ENCODE measurements at places on chromosomes 4 and X. TPM values are rescaled to one million over a fixed set of nuclear protein-coding genes. Genes with fewer than 3 reads are reported as not detected.

DNA sequence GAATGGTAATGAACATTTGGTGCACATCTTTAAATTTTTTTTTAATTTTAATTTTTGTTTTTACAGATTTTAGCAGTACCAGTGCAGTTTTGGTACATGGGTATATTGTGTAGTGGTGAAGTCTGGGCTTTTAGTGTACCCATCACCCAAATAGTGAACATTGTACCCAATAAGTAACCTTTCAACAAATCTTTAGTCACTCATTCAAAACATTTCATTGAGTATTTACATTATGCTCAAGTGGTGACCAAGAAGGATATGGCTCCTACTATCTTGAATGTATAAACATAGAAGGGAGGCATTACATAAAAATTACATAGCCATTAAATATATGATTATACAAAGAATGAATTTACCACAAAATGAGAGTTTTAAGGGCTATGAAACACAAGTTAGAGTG lies 223.3 kb downstream of the SPRY1 start:
- peaks cover 16% of the 10 kb centered on the region for H3K4me1 ChIP-seq
- no peak for DNase-seq
- H3K27me3 ChIP-seq: no peaks in the 10 kb centered on the region
- no peaks in the 10 kb centered on the region for H3K36me3 ChIP-seq
- no peak overlapping the region for H3K4me3 ChIP-seq

The OPN1MW2 gene
- not detected for total RNA-seq

The BEND2 gene
- total RNA-seq: not detected

DNA sequence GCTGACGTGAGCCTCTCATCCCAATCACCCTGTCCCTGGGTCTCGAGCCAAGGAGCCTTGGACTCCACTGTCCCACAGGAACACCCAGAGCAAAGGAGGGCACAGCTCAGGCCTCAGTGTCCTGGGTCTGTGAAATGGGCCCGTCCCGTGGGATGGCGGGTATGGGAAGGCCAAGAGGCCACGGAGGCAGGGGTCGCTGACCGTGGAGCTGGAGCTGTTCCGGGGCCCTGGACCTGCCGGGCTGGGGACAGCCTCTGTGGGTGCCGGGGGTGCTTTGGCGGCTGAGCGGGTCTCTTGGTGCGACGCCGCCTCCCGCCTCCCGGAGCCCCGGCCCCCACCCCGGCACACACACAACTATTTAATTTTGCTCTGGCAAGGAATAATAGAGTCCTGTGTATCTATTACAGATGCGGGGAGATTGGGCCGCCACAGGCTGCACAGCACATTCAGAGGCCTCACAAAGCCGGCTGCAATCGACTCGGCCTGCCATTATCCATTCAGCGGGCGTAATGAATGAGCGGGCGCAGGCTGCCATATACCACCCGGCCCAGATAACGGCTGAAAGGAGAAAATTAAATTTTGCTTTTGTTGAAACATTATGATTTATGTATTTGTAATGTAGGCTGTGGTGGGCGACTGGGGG lies 83.9 kb upstream of the NKX1-1 start:
- peaks cover 50% of the 10 kb centered on the region for H3K27me3 ChIP-seq
- DNase-seq: no peak
- H3K27ac ChIP-seq: no peak overlapping the region
- H3K36me3 ChIP-seq: no peaks in the 10 kb centered on the region
- H3K4me1 ChIP-seq: no peaks in the 10 kb centered on the region

GRCh38 chrX:6024204-6024603 lies 204.5 kb downstream of the NLGN4X start:
- no peak for DNase-seq
- no peak overlapping the region for H3K4me3 ChIP-seq
- no peaks in the 10 kb centered on the region for H3K4me1 ChIP-seq
- H3K36me3 ChIP-seq: no peaks in the 10 kb centered on the region
- no peak overlapping the region for H3K27ac ChIP-seq

DNA sequence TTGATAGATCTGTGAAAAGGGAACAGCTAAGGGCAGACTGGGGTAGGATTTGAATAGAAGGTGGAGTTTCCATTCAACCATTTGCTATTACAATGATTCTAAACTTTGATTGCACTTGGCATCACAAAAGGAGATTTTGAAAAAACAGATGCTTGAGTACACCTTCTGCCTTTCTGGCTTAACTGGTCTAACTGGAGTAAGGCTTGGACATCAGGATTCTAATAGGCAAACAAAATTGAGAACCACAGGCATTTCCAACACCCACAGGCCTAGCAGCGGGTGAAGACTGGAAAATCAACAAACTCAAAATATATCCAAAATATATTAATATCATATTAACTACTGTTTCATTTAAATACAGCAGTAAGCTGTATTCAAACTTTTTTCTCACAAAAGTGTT lies 1.9 kb upstream of the VEGFC start:
- no peak overlapping the region for H3K27ac ChIP-seq
- no peak for DNase-seq

The LRRC66 gene
- total RNA-seq: 0.12 TPM

The TMEM35A gene
- 1.5 TPM for total RNA-seq

GRCh38 chr4:48780865-48781214 lies 761 bp upstream of the FRYL start:
- H3K27me3 ChIP-seq: no peaks in the 10 kb centered on the region
- no peak for DNase-seq
- H3K27ac ChIP-seq: peak overlapping the region; percentile 82
- H3K4me1 ChIP-seq: peaks cover 25% of the 10 kb centered on the region
- H3K4me3 ChIP-seq: peak overlapping the region; percentile 98

GRCh38 chrX:17732138-17732783 lies 5.0 kb upstream of the SCML1 start:
- H3K27ac ChIP-seq: no peak overlapping the region
- H3K4me3 ChIP-seq: no peak overlapping the region

The MAOB gene
- 38.9 TPM for total RNA-seq

The VSIG4 gene
- total RNA-seq: 237 TPM

GRCh38 chr4:58061967-58062366 lies 951.8 kb upstream of the IGFBP7 start:
- no peaks in the 10 kb centered on the region for H3K36me3 ChIP-seq
- H3K4me1 ChIP-seq: no peaks in the 10 kb centered on the region
- H3K27ac ChIP-seq: no peak overlapping the region
- DNase-seq: no peak

The ABLIM2 gene
- 12.7 TPM for total RNA-seq

The STK32B gene
- total RNA-seq: 2.8 TPM

- peaks cover 94% of the 10 kb centered on the region for H3K27me3 ChIP-seq
- H3K4me1 ChIP-seq: peaks cover 19% of the 10 kb centered on the region
Observed at GRCh38 chr4:4859799-4860599, 534 bp downstream of the MSX1 start.

GRCh38 chrX:22021751-22022324 lies 10.3 kb upstream of the PHEX start:
- no peaks in the 10 kb centered on the region for H3K27me3 ChIP-seq
- H3K4me3 ChIP-seq: no peak overlapping the region
- H3K27ac ChIP-seq: no peak overlapping the region
- no peak for DNase-seq

DNA sequence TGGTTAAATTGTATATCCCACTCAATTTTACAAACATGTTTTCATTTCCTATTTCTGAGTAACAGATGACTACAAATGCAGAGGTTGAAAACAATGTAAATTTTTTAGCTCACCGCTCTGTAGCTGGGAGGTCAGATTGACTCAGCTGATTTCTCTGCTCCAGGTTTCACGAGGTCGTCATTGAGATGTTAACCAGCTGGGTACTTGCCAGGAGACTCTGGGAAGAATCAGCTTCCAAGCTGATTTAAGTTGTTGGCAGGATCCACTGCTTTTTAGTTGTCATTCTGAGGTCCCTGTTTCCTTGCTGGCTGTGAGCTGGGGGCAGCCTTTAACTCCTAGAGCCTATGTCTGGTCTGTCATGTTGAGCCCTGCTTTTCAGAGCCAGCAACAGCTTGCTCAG lies 864.3 kb upstream of the AGA start:
- DNase-seq: no peak
- H3K36me3 ChIP-seq: no peaks in the 10 kb centered on the region
- H3K27ac ChIP-seq: no peak overlapping the region
- no peaks in the 10 kb centered on the region for H3K4me1 ChIP-seq
- no peaks in the 10 kb centered on the region for H3K27me3 ChIP-seq
- H3K4me3 ChIP-seq: no peak overlapping the region

The CNKSR2 gene
- 7.2 TPM for total RNA-seq

GRCh38 chrX:120428309-120428708 lies 40.8 kb downstream of the LAMP2 start:
- no peaks in the 10 kb centered on the region for H3K36me3 ChIP-seq
- H3K4me3 ChIP-seq: no peak overlapping the region
- no peak for DNase-seq
- H3K27me3 ChIP-seq: no peaks in the 10 kb centered on the region

- H3K27me3 ChIP-seq: no peaks in the 10 kb centered on the region
- no peak for DNase-seq
- H3K4me3 ChIP-seq: no peak overlapping the region
- H3K4me1 ChIP-seq: no peaks in the 10 kb centered on the region
- H3K27ac ChIP-seq: no peak overlapping the region
Observed at GRCh38 chr4:7278071-7278765, 85.9 kb downstream of the SORCS2 start.

DNA sequence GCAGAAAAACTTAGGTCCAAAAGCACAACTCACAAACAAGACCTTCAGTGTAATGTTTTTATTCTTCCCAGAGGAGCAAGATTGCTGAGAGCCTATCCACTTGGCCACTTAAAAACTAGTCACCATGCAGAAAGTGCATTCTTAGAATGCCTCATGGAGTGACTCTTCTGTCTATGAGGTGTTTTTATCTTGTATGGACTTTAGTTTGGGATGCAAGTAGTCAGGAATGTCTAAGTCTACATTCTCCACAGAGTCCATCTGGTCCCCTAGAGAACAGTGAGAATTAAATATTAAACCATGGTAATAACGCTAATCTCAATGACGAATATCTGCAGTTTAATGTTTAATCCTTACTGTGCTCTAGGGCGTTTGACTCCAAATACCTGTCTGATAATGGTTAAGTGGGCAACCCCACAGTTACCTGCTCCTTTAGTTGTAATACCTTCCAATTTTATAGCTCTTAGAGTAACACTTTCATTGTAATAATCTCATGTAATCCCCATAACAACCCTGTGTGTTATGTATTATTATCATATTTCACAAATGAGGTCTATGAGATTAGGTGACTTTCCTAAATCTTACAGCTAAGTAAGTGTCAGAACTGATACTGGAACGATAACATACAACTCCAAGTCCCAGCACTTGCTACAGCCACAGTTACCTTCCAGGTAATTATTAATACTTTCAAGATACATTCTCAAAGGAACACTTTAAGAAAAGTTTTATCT lies 235.6 kb upstream of the JADE1 start:
- no peaks in the 10 kb centered on the region for H3K36me3 ChIP-seq
- H3K27ac ChIP-seq: peak overlapping the region; percentile 48
- no peaks in the 10 kb centered on the region for H3K27me3 ChIP-seq
- peaks cover 23% of the 10 kb centered on the region for H3K4me1 ChIP-seq
- H3K4me3 ChIP-seq: no peak overlapping the region
- DNase-seq: no peak

- H3K4me3 ChIP-seq: no peak overlapping the region
- no peak overlapping the region for H3K27ac ChIP-seq
- peak; percentile 21 for DNase-seq
- no peaks in the 10 kb centered on the region for H3K36me3 ChIP-seq
- H3K4me1 ChIP-seq: no peaks in the 10 kb centered on the region
Observed at GRCh38 chr4:8552581-8553205, 27.5 kb upstream of the GPR78 start.

- H3K4me3 ChIP-seq: peak overlapping the region; percentile 28
- H3K36me3 ChIP-seq: no peaks in the 10 kb centered on the region
- H3K27me3 ChIP-seq: peaks cover 8% of the 10 kb centered on the region
- no peak overlapping the region for H3K27ac ChIP-seq
- H3K4me1 ChIP-seq: peaks cover 23% of the 10 kb centered on the region
Observed at GRCh38 chr4:125322366-125322730, 7.6 kb downstream of the FAT4 start.

DNA sequence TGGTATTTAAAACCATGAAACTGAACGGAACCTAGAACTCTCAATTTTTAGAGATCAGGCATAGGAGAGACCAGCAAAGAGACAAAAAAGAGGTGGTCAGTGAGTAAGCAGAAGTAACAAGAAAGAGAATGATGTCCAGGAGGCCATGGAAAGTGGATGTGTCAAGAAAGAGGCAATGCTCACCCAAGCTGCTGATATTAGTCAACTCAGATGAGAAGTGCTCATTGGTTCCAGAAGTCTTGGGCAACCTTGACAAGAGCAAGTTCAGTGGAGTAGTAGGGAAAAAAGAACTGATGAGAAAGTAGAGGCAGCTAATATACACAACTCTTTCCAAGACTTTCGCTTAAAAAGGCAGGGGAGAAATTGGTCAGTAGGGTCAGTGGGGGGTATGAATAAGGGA lies 23.0 kb upstream of the CCDC149 start:
- H3K36me3 ChIP-seq: no peaks in the 10 kb centered on the region
- no peaks in the 10 kb centered on the region for H3K27me3 ChIP-seq
- H3K4me3 ChIP-seq: no peak overlapping the region
- no peak for DNase-seq

The AFAP1 gene
- total RNA-seq: 28.7 TPM

DNA sequence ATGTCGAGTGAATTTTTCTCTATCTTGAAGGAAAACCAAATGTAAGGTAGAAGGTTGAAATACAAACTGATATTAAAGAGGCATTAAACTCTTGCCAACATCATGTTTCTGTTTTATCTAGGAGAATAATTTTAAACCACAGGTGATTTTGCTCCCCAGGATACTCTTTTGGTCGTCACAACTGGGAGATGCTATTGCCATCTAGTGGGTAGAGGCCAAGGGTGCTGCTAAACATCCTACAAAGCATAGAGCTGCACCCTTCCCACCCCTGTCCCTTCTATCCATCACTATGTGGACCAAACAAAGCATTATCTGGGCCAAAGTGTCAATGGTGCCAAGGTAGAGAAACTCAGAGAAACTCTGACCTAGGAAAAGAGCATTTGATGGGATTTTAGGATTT lies 154.6 kb upstream of the MAGEB2 start:
- no peak for DNase-seq
- H3K27ac ChIP-seq: no peak overlapping the region
- no peaks in the 10 kb centered on the region for H3K27me3 ChIP-seq

The BMX gene
- total RNA-seq: 3.6 TPM

GRCh38 chrX:29229802-29230201 lies 642.6 kb downstream of the IL1RAPL1 start:
- H3K36me3 ChIP-seq: no peaks in the 10 kb centered on the region
- no peak for DNase-seq
- no peak overlapping the region for H3K4me3 ChIP-seq
- no peaks in the 10 kb centered on the region for H3K4me1 ChIP-seq

GRCh38 chr4:54842656-54843055 lies 184.9 kb downstream of the KIT start:
- H3K27me3 ChIP-seq: no peaks in the 10 kb centered on the region
- no peaks in the 10 kb centered on the region for H3K4me1 ChIP-seq
- DNase-seq: no peak

Data from upper lobe of right lung (tissue), 1 donor.